ENCODE measurements at places on chromosomes 3 and 15.
A peak's percentile ranks its signal among the peaks of the same experiment; 100 is the strongest.

- no peak for DNase-seq
These were observed 29.9 kb downstream of the FAH start for GRCh38 chr15:80182611-80183261.

DNA sequence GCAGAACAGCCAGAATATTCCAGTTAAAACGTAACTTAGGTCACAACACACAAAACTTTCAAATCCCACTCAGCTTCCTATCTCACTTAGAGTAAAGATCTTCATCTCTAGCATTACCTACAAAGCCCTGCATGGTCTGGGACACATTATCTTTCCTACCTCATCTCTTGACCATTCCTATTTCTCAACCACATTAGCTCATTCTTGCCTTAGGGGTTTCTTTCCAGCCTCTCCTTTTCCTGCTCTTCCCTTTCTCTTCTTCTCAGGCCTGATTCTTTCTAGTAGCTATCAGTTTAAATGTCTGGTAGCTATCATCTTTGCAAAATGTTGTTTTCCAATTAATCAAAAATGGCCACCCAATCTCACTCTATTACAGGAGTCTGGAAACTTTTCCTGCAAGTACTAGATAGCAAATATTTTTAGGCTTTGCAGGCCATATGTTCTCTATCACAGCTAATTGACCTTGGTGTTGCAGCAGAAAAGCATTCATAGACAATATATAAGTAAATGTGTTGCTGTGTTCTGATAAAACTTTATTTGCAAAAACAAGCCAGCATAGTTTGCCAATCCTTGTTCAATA, 15.1 kb upstream of the CBLB start:
- DNase-seq, result no peak

- no peak for DNase-seq
These were observed 58.9 kb downstream of the CD47 start for GRCh38 chr3:108031895-108032294.

GRCh38 chr3:152319256-152319655, 50.5 kb downstream of the MBNL1 start:
- no peak for DNase-seq

- no peak for DNase-seq
These were observed 414.9 kb downstream of the NAALADL2 start for GRCh38 chr3:175274056-175274455.

GRCh38 chr15:85504749-85505676, 124.6 kb downstream of the AKAP13 start:
- peak; percentile 2 for DNase-seq

GRCh38 chr3:146218880-146219866, 31.7 kb downstream of the PLSCR4 start:
- DNase-seq, result no peak

- no peak for DNase-seq
These were observed 121.3 kb upstream of the SOX14 start for GRCh38 chr3:137642831-137643230.

- DNase-seq, result no peak
These were observed 1.9 kb downstream of the ROBO2 start for GRCh38 chr3:77041811-77042210.

GRCh38 chr3:38348903-38349302, 2.3 kb downstream of the XYLB start:
- DNase-seq, result no peak

- no peak for DNase-seq
These were observed 2.9 kb downstream of the DIPK2A start for GRCh38 chr3:143974271-143975238.

GRCh38 chr3:10524270-10524669, 18.9 kb upstream of the ATP2B2 start:
- DNase-seq, result no peak

DNA sequence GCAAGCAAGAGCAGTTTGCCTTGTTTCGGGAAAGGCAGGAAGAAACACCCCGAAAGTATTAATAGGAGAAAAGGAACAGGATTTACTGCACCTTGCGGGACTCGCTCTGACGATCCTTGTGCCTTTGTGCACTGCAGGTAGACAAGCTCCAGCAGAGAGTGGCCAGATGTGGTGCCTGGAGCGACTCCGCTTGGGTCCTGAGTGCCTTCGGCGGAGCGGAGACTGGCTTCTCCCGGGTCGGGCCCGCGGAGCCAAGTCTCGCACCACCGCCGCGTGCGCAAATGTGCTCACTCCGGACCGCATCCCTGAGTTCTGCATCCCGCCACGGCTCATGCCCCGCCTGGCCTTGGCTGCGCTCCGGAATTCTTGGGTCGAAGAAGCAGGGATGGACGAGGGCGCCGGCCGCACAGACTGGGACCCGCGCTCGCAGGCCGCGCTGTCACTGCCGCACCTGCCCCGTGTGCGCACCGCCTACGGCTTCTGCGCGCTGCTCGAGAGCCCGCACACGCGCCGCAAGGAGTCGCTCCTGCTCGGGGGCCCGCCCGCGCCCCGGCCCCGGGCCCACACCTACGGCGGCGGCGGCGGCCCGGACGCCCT, 769 bp downstream of the C2CD4A start:
- no peak for DNase-seq

DNA sequence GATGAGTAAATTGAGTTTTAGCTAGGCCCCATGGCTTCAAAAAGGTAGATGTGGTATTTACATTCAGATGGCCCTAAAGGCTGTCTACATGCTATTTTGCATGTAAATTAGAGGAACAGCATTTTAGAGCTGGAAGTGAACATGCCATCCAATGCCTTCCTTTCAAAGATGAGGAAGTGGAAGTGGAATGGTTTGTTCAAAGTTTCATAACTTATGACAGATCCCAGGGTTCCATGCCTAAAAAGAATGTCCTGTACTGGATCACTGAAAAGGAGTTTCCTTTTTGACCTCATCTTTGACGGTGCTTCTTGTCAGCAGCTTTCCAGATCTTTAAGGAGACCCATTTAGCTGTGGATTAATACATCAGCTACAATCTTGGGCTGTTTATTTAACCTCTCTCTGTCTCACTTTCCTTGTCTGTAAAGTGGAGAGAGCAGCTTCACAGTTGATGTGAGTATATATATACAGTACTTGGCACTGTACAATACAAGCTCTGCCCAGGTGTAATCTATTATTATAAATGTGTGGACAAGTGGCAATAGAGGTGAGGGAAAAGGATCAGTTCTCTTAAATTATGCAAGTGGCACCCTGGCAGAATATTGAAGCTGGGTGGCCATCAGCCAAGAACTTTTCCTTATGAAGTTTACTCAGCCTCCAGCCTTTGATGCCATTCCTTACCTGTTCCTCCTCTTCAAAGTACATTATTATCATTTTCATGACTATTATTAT, 68.7 kb upstream of the GOLGA8B start:
- no peak for DNase-seq

GRCh38 chr15:69086427-69087204, 72.1 kb downstream of the NOX5 start:
- DNase-seq, result no peak

Measured in activated T-helper 1 cell treated with anti-CD3 and anti-CD28 coated beads, Interleukin-2, amount 50 U/mL, for 16 hours (primary cell).